ENCODE measurements at places on chromosomes 1 and 21. TPM values are rescaled to one million over a fixed set of nuclear protein-coding genes. Genes with fewer than 3 reads are reported as not detected.

DNA sequence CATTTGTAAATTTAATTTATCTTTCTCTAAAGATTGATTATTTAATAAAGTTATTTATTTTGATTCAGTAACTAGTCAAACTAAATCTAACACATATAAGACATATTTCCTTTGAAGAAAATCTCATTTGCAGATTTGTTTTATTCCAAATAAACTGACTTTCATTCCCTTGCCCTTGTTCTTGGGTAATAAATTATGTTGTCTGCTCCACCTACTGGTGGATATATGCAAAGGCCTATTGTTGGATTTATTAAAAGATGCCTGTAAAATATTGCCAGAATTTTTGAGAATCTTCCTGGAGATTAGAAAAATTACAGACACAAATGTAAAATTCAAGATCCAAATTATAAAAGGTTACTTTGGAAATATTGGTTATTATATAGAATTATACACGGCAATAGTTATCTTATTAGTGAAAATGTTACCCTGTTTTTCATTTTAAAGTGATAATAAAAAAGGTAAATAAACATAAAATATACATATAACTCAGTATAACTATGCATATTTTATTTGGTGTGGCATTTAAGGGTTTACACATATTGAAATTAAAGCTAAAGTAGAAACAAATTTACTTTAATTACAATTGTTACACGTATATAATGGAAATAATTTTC, 116.1 kb downstream of the SPATA17 start:
- no peak for DNase-seq

Gene LCE2A
- total RNA-seq, result not detected

DNA sequence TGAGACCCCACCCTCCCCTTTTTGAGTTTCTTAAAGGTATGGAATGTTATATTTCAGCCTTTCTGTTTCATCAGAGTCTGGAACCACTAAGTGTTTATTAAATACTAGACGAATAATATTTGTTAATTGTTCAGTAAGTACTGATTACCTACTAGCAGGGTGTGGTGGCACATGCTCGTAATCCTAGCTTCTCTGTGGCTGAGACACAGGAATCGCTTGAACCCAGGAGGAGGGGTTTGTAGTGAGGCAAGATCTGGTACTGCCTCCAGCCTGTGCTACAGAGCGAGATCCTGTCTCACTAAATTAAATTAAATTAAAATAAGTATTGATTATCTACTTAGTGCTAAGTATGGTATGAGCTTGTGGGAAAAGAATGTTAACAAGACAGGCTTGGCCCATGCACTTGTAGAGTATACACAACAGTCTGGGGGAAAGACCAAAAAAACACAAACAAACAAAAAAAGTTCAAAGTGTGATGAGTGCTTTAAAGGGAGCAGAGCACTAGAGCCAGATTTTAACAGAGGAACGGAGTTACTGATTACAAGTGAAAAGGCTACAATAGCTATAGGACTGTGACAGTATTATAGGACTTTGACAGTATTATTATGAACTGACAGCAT, 2.4 kb downstream of the CEPT1 start:
- no peak for DNase-seq

Gene APOBEC4
- not detected for total RNA-seq

Gene RAB3B
- total RNA-seq, result 0.11 TPM

Gene TTC22
- 6.4 TPM for total RNA-seq

- DNase-seq, result no peak
These were observed 93.2 kb downstream of the CTH start for GRCh38 chr1:70504176-70504820.

DNA sequence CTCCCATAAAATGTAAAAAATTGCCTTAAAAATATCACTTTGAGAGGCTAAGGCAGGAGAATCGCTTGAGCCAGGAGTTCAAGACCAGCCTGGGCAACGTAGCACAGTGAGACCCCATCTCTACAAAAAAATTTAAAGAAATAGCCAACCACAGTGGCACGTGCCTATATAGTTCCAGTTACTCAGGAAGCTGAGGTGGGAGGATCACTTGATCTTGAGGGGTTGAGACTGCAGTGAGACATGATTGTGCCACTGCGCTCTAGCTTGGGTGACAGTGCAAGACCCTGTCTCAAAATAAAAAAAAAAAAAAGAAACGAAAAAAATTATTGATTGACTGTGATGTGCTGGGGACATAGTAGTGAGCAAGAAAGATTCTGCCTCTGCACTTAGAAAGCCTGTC, 38.4 kb downstream of the PKN2 start:
- DNase-seq, result no peak

- DNase-seq, result no peak
These were observed 110.5 kb upstream of the COL11A1 start for GRCh38 chr1:103218821-103219220.

- DNase-seq, result no peak
These were observed 8.6 kb downstream of the ST6GALNAC3 start for GRCh38 chr1:76083189-76083588.

DNA sequence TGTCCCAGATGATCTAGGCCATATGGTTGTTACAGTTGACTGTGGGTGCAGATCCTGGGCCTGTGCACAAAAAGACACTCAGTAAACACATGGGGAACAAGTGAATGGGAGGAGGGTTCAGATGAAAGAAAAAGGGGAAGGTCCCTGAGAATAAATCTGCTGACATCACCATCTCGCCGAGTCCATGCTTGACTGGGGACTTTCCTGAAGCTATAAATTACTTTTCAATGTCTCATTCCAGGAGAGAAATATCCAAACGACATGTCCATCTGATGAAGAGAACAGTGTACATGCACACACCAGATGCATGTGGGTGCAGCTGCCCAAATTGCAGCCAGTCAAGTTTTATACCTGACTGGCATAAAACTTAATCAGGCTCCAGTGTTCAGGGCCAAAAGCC, 109.0 kb downstream of the HIVEP3 start:
- DNase-seq, result no peak

Gene MAB21L3
- total RNA-seq, result 0.44 TPM

Gene OLFML2B
- total RNA-seq, result 17.9 TPM

Gene S100A12
- 270 TPM for total RNA-seq

DNA sequence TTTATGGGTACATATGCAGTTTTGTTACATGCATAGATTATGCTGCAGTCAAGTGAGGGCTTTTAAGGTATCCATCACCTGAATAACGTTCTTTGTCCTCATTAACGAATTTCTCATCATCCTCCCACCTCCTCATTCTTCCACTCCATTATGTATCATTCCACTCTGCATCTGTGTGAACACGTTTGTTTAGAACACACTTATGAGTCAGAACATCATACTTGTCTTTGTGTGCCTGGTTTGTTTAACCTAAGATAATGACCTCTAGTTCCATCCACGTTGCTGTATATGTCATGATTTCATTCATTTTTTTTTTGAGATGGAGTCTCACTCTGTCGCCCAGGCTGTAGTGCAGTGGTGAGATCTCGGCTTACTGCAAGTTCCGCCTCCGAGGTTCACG, 6.7 kb upstream of the MPC2 start:
- no peak for DNase-seq

DNA sequence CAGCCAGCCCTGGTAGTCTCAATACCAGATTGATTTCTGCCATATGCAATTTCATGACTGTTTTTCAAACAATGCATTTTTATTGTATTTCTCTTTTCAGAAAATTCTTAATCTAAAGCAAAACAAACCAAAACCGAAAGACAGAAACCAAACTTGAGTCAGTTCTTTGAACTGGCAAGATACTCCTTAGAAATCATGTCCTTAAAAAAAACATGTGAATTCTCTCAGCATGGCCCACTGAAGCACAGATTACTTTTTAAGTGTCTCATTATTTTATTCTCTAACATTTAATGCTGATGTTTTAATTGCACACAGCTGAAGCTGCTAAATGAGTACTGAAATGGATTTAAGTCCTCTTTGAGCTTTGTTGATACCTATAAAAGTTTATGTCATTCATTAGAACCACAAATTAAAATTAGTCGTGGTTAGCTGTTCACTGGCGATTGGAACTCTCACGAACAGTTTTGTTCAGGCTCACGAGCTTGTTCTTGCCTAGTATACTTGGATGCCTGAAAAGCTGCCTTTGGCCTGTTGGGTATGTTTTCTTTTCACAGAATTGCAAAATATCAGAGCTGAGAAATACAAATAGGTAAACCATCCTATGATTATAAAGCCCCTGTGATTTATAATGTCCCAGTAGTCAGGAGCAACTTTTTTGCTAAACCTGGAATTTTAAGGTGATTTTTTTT, 87.5 kb downstream of the CAMTA1 start:
- no peak for DNase-seq

Measured in spleen (tissue), 13 donors.